ENCODE measurements at places on chromosomes 11 and 22.

- no peak for DNase-seq
These were observed 15.4 kb downstream of the FRMD8 start for GRCh38 chr11:65401803-65402248.

- no peak for DNase-seq
These were observed 1.8 kb upstream of the FLI1 start for GRCh38 chr11:128691802-128692752.

GRCh38 chr11:66068923-66069714, 953 bp upstream of the PACS1 start:
- DNase-seq, result no peak

- DNase-seq, result no peak
These were observed 15.9 kb upstream of the LRRC32 start for GRCh38 chr11:76686261-76687079.

DNA sequence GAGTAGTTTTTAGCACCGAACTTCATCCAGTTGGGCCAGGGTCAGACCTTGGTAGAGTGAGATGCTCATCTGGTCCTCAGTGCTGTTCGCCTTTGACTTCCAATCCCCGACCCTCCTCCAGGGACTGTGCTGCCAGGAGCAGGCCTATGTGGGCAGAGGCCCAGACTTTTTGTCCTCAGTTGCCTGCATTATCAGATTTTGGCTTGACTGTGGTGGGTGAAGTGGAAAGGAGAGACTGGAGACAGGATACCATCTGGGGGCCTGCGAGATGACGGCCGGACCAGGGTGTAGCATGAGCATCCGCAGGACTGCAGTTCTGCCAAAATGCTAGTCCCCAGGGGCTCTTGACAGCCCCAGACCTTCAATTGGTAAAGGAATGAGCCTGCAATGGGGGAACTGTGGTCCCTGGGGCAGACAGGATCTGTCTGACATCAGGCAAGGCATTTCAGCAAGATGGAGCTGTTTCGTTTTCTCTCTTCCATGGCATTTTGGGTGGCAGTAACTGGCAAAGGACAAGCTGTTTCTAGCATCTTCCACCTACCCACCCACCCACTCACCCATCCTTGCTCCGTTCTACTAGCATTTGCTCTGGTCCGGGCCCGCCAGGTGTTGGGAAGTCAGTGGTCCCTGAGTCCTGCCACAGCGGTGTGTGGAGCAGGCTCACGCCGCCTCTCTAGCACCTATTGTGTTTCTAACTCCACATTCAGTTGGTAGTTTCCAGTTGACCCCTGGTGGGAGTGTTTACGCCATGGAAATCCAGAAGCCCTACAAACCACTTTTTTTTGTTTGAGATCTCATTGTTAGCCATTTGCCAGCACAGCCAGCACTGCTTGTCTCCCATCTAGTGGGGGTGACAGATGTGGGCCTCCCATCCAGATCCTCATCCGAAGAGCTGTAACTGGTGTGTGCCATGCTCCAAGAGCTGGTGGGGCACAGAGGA, 53.5 kb downstream of the OTOG start:
- DNase-seq, result no peak

GRCh38 chr11:83241291-83241946, 44.7 kb downstream of the CCDC90B start:
- DNase-seq, result no peak

DNA sequence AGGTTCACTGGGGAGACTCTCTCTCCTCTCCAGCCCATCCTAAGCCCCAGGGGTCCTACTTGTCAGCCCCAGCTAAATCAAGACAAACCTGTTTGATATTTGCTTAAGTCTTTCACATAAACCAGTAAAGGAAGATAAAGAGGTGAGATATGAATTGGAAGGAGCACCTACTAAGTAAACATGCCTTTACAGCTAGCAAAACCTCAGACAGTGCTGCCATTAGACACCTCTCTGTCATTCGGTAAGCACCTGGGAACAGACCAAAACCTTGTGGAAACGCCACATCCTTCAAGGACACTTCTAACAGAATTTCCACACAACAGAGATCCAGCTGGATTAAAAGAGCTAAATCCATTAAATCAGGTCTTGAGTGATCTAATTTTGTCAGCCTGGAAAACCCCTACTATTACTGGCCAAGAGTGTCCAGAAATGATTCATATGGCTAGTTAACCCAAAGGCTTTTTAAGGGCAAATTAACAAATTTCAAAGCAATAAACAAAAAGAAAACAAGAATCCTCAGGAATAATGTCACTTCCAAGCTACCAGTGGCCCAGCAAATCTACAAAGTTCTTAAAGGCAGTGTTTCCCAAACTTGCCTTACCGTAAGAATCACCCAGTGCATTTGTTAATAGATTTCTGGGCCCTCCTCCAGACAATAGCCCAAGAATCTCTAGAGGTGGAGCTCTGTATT, 2.4 kb downstream of the VPS37C start:
- no peak for DNase-seq

DNA sequence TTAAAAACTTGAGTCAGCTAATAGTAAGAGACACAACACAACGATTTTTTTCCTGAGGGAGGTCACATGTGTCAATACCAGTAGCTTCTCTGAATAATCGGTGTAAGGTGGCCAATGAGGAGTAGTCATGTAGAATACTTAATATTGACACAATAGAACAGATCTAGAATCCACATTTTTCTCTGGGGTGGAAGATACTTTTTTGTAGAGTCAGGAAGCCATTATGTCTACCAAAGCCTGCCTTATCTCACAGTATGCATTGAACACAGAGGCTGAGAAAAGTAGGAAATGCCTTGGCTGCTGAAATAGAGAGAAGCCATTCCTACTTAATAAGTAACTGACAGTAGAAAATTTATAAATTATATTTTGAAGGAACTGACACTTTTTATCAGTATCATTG, 725.0 kb downstream of the METTL15 start:
- no peak for DNase-seq

GRCh38 chr11:19763330-19763729, 50.7 kb downstream of the NAV2 start:
- DNase-seq, result no peak

- DNase-seq, result no peak
These were observed 99.9 kb upstream of the PAX6 start for GRCh38 chr11:31910950-31911576.

- DNase-seq, result no peak
These were observed 5.0 kb upstream of the PDE3B start for GRCh38 chr11:14638561-14638960.

GRCh38 chr11:92644595-92645445, 324.6 kb upstream of the MTNR1B start:
- no peak for DNase-seq

DNA sequence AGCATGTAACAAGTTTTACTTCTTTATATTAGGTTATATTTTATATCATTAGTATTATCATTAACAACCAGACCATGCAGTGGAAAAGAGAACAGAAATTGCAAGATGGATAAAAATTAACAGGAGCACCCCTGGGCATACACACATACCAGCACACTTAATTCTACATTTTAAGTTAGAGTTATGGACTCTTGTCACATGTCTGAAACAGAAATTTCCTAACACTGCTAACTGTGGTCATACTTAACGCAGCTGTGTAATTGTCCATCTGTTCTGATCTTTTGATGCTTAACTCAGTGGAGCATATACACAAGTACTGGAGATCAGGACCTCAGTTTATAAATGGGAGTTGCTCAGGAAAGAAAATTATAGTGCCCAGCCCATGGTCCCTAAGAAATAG, 358 bp downstream of the OR52H1 start:
- DNase-seq, result no peak

- DNase-seq, result no peak
These were observed 321.0 kb upstream of the PDGFD start for GRCh38 chr11:104484804-104485554.

DNA sequence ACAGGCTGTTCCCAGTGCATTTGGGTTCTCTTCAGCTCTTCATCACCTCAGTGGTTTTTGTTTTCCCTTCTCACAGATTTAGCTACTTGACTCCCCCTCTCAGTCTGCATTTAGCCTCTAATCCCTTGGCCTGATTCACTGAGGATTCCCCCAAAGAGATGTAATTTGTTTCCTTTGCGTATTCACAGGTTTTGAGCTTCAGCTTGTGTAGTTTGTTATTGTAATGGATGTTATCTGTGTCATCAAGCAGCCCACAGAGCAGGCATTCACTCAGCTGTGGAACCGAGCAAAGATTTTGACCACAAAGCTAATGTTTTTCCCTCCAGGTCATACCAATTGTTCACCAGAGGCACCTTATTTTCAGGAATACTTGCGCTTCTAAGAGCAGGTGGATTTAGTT, 6.4 kb upstream of the ME3 start:
- no peak for DNase-seq

DNA sequence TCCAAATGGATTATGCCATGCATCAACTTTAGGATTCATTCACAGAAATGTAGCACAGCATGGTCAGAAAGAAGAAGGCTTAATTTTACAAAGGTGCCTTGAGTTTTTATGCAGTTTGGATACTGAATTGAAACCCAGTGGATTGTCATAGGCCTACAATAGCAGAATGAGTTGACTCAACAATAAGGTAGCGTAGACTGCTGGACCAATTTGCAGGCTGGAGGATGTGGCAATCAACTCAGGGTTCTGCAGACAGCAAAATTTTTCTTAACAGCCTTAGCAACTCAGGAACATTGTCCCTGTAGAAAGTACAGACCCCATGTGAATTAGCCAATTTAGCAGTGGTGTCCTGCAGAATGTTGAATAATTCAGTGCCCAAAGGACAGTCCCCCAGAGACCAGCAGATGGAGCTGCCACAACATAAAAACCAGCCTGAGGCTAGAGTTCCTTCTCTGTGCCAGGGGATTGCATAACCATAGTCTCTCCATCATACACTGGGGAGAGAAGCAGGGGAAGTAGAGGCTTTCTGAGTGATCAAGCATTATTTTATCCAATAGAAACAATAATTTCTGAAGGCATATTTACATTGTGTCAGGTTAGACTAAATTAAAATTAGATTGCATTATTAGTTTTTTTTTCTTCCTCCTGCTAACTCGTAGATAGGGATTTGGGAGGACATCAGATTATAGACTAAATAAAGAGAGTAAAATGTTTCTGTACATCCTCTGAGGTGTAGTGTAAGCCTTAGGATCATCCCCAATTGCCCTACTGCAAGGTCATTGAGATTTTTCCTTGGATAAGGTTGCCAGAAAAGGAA, 20.3 kb upstream of the MRPL17 start:
- DNase-seq, result no peak

GRCh38 chr22:45552580-45553350, 50.1 kb downstream of the FBLN1 start:
- no peak for DNase-seq

GRCh38 chr11:2321311-2321683, 19.5 kb downstream of the TSPAN32 start:
- no peak for DNase-seq

DNA sequence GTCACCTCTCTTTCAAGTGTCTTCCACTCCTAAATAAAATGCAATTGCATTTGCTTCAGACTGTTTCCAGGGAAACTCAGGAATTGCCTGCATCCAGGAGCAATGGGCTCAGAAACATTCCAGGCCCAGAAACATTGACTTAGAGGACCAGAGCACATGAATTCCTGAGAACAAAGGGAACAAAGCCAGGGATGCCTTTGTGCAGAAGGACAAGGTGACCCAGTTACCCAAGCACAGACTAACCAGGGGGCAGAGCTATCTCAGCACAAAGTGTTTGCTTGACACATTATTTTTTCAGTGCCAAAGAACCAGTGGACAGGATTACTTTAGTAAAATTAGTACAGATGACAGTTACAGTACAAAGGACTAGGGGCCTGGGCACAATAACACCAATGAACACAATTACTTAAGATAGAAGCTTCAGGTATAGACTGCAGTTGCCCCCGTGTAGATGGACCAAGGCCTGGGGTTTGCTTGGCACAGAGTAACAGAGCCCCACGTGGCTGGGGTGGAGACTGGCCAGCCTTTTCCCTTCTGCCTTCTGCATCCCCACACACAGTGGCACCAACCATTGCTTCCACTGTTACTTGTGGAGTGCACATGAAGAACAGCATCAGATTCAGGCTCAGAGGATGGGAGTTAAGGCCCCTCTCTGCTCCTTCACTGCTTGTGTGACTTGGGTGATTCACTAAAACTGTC, 500.8 kb downstream of the INSC start:
- no peak for DNase-seq

DNA sequence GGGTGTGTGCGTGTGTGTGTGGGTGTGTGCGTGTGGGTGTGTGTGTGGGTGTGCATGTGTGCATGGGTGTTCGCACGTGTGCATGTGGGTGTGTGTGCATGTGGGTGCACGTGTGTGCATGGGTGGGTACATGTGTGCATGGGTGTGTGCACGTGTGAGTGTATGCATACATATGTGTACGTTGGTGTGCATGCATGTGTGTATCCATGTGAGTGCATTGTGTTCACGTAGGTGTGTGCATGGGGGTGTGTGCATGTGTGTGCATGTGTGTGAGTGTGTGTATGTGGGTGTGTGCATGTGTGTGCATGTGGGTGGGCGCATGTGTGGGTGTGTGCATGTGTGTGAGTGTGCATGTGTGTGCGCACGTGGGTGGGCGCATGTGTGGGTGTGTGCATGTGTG, 19.9 kb upstream of the APOBEC3A start:
- no peak for DNase-seq

DNA sequence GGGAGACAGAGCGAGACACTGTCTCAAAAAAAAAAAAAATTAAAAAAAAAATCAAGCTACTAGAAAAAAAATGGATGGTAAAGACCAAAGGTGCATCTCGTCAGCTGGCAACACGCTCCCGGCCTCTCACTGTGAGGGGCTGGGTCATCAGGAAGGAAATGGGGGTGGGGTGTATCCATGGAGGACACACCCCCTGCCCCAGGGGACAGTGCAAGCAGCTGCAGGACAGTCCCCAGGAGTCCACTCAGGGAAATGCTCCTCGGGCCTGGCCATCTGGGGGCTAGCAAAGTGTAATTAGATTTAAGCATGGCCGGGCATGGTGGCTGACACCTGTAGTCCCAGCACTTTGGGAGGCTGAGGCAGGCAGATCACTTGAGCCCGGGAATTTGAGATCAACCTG, 23.1 kb downstream of the TTLL1 start:
- no peak for DNase-seq

- DNase-seq, result no peak
These were observed 16.3 kb downstream of the AP5B1 start for GRCh38 chr11:65764434-65764833.

- no peak for DNase-seq
These were observed 1.4 kb upstream of the OR52I2 start for GRCh38 chr11:4580124-4580523.

DNA sequence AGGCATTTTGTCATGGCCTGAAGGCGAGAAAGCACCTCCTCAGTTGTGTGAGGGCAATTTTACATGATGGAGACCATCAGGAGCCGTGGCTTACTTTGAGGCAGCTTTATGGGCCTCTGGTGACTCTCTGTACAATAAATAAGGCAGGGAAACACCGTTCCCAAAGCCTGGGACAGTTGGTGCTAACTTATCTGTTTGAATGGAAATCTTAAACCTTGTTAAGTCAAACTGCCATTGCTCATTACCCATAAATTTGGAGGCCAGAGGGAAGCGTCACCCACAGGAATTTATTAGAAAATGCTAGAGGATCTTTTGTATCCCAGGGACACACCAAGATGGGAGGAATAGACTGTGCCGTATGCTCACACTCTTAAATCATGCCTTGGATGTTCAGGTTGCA, 1156.9 kb downstream of the BRD1 start:
- no peak for DNase-seq

Measured in stimulated activated CD4-positive, alpha-beta T cell treated with anti-CD3 and anti-CD28 coated beads, Interleukin-2, amount 100 ng/mL, for 48 hours (primary cell).